Left ventricle myocardium inferior (tissue), 1 donor: ENCODE measurements at places on chromosomes 5 and 9. TPM values are rescaled to one million over a fixed set of nuclear protein-coding genes. Genes with fewer than 3 reads are reported as not detected.

- DNase-seq, result no peak
Observed at GRCh38 chr9:77429928-77430327, 218.2 kb downstream of the GNA14 start.

DNA sequence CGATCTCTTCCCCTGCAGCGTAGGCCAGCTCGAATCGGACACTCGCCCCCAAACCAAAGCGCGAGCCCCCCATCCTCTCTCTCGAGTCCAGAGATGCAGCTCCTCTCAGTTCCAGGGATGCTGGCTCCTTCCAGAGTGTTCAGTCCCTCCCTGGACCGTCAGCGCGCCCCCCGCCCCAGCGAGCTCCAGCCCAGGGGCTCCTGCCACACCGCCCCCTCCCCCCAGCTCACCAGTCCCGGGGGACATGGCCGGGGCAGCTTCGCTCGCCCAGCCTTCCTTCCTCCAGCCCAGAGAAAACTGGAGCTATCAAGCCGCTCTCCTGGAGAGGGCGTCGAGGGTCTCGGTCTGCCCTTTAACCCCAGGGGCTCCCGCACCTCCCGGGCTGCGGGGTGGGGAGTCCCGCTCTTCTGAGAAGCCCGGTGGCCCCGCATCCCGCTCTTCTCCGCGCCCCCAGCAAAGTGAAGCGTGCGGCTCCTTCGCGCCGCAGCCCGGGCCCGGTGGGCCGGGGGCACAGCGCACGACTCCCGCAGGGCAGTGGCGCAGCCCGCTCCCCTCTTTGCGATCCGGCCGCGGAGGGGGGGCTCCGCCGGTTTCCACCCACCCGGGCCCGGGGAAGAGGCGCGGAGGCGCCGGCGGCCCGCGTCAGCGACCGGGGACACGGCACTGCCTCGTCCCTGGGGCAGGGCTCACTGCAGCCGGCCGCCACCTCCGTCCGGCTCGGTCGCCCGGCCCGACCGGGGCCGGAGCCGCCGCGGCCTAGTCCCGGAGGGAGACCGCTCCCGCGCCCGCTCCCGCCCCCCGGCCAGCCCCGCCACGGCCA is 587 bp downstream of the MIER3 start:
- peak; percentile 20 for DNase-seq

CER1 gene
- not detected for total RNA-seq

DNA sequence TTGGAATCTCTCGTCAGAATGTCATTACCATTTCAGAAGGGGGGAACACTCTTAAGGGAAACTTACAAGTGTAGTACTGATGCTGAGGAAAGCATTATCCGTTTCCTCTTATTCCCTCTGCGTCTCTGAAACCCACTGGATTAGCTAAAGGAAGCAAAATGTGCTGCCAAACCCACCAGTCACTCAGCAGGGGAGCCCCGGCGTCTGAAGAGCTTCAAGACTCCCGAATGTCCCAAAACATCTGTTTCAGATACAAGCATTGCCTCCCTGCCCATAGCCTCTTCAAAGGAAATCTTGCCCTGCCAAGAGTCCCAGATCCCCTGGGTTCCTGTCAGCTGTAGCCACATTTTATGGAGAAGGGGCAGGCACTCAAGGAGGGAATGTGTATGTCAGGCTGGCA is 1.0 kb upstream of the HCN1 start:
- no peak for DNase-seq

PAEP gene
- not detected for total RNA-seq

GRCh38 chr9:2043881-2044462 is 28.8 kb downstream of the SMARCA2 start:
- DNase-seq, result no peak

DNA sequence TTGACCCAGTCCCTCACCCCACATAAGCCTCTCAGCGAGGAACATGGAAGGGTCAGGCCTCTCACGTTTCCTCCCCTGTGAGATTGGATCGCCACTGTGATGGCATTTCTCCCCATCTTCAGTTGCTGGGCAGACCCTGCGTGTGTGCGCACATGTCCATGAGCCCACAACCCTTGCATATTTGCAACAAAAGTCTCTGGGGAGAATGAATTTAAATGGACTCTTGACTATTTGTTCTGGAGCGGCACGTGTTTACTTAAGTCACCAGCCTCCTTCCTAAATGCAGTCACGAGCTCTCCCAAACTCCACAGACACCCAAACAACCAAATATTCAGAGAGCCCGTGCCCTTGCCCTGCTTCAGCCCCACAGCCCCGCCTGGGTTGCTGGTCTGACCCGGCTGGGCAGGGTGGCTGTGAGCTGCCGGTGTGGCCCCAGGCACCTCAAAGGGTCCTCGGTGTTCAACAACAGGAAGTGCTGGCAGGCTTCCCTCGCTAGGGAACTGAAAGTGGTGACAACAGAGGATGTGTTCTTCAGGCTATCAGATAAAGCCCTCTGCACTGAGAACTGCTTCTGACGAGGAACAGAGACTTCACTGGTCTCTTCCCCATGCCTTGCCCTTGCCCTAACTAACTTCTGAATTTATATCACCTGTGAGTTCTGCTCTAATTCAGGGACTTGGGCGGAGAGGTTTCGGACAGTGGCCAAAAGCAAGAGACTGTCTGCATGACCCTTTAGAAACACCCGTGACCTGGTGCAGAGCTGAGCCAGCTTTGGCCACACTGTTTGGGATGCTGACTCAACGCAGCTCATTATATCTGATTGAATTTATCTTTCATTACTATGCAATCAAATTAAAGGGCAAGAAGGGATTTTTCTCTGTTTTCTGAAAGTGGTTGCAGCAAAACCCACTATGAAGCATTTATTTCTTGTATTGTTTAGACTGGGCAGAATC is 19.2 kb upstream of the CD180 start:
- peak; percentile 92 for DNase-seq

SLC25A2 gene
- not detected for total RNA-seq

GRCh38 chr9:98967680-98968079 is 24.0 kb downstream of the COL15A1 start:
- no peak for DNase-seq

DNA sequence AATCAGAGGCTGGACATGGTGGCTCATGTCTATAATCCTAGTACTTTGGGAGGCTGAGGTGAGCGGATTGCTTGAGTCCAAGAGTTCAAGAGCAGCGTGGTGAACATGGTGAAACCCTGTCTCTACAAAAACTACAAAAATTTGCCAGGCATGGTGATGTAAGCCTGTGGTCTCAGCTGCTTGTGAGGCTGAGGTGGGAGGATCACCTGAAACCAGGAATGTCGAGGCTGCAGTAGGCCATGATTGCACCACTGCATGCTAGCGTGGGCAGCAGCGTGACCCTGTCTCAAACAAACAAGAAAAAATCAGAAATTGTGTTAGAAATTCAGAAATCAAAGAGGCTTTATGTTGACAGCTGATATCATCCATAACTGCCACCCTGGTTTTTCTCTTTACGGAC is 21.4 kb downstream of the JMY start:
- no peak for DNase-seq

ORM2 gene
- not detected for total RNA-seq

DNA sequence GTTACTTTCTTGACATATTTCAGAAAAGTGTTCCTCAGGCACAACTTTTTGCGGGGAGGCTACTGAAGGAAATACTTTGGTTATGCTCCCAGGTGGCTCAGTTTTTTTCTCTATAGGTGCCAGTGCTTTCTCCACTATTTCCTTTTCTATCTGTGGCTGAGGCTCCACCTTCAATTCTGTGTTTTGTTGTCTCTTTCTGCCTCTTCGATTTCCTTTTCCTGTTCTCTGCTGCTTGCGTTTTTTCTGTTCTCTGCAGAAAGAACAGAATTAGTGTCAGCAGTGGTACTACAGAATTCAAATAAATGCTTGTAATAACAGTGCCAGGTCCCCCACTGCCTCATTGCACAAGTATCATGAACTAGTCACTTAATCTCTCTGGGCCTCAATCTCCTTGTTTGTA is 7.0 kb downstream of the HEMGN start:
- no peak for DNase-seq

DNA sequence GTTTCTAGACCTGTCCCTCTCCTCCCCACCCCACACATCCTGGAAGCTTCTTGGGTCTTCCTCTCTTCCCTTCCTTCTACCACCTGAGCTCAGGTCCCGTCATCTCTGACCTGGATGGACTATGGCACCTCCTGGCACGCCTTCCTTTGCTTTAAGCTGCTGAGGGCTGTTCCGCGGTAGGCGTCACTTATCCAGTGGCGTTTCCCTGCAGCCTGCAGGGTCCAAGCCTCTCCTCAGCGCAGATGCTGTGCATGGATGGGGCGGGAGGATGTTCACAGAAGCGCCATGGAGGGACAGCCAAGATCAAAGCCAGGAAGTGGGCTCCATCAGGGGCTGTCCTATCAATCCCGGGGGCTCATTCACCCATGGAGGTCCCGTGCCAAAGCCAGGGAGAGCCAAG is 23.8 kb upstream of the CNOT6 start:
- no peak for DNase-seq

GRCh38 chr9:100222674-100223073 is 123.6 kb downstream of the INVS start:
- no peak for DNase-seq

TAF11L10 gene
- total RNA-seq, result not detected

GRCh38 chr5:94130077-94130476 is 388.7 kb upstream of the POU5F2 start:
- DNase-seq, result no peak

- DNase-seq, result no peak
Observed at GRCh38 chr5:530001-530955, 6.0 kb upstream of the SLC9A3 start.

- DNase-seq, result no peak
Observed at GRCh38 chr5:35811108-35811741, 45.5 kb upstream of the IL7R start.

DNA sequence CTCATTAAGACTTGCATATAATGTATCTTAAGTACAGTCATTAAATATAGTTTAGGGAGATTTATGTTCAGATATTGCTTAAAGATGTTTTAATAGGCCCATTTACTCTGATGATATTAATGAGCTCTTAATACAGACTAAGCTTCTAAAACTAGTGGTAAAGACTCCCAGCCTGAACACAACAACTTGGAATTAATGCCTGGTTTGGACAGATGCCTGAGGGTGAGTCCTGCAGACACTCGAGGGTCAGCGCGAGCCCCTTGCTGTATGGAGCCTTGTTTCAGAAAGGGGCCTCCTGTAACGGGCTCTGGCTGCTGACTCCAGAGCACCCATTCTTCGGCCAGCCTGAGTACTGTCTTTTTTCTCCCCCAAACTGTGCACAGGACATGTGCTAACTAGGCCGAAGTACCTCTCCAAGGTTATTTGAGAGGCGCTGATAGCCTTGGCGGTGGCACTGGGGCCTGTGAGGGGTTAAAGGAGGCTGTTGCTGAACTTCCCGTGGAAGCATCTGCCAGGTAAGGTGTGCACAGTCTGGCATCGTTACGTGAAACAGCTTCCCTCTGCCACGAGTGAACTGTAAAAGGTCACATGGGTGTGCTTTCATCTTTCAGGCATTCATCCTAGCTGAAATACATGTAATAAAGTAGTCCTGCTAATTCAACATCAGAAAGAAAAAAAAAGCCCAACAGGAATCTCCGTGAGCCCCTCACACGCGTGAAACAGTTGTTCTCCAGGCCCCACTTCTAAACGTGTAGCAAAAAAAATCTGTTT is 113.4 kb downstream of the MVB12B start:
- no peak for DNase-seq

DNA sequence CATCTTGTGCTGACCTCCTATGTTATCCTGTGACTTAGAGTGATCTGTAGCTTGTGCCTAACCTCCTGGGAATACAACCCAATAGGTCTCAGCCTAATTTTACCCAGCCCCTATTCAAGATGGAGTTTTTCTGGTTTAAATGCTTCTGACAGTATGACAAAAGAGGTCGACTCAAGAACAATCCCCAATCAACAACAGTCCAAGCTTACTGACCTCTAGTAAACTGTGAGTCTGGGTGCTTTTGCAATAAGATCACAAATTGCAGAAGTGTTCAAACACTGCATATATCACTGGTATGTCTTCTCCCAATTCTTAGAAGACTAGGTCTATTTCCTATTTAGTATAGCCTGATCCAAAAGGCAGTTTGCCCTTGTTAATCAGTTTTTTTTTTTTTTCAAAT is 323.5 kb upstream of the PTGER4 start:
- no peak for DNase-seq

- no peak for DNase-seq
Observed at GRCh38 chr5:179823937-179824744, 3.4 kb downstream of the SQSTM1 start.

DNA sequence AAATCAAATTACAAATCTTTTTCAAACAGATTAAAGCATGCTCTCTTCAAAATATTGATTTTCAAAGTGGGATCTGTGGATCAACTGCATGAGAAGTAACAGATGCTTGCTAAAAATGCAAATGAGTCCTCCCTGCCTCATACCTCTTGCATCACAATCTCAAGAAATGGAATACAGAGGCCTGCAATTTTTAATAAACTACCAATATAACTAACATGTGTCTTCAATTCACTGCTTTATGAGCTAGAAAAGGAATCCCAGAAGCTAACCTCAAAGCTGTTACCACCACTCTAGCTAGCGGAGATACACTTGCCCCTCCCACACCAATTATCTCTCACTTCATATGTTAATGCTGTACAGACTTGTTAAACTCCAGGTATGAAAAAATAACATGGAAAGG is 9.6 kb downstream of the OR13C5 start:
- DNase-seq, result no peak

MARCOL gene
- total RNA-seq, result not detected

RANBP17 gene
- total RNA-seq, result 6.5 TPM

GRCh38 chr9:36871606-36872005 is 162.5 kb downstream of the PAX5 start:
- DNase-seq, result no peak

DNA sequence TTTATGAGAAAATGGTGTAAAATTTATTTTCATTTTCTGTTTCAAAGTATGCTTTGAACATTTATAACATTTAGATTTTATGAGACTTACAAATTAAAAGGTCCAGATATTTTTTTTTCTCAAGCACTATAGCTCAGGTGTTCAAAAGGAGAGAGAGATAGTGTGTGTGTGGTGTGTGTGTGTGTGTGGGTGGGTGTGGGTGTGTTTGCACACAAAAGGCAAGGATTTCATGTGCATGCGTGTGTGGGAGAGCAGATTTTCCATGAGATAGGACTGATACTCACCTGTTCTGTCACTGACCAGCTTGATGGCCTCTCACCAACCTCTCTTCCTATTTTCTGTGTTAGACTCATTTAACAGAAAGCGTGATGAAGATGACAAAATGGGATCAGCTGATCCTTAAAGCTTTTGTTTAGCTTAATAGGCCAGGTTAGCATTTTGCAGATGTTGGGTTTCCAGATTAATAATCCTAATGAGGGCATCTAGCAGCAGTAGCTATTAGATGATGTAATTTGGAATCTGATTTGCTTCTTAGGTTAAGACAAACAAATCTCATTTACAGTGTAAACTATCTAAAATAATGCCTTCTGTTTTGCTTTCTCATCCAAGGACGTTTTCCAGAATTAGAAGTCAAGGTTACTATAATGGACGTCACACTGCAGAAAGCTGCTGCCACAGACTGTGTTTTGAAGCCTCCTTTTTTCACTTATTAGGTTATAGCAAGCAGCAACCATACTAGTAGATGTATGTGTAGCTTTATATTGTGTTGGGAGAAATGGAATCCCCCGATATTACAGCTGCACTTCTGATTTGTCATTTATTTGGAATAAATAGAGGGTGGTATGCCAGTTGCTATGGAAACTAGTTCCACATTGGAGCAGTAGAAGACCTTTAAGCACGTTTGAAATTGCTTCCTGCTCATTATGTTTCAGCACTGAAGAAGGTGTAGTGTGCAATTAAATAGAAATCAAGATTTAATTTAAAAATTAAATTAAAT is 355.6 kb downstream of the TAF11L14 start:
- no peak for DNase-seq

- no peak for DNase-seq
Observed at GRCh38 chr9:122386311-122386872, 15.6 kb downstream of the PTGS1 start.

OTP gene
- not detected for total RNA-seq

- no peak for DNase-seq
Observed at GRCh38 chr5:133839721-133840120, 128.7 kb downstream of the C5orf15 start.
